ENCODE measurements at places on chromosomes 5 and 9. TPM values are rescaled to one million over a fixed set of nuclear protein-coding genes. Genes with fewer than 3 reads are reported as not detected.

IFNA17 gene
- not detected for total RNA-seq

TMOD1 gene
- total RNA-seq = 1.2 TPM

SAXO1 gene
- not detected for total RNA-seq

CD180 gene
- 32.6 TPM for total RNA-seq

PSMD5 gene
- total RNA-seq = 38.9 TPM

CBY3 gene
- not detected for total RNA-seq

GRCh38 chr5:2960294-2960693 lies 208.8 kb upstream of the IRX2 start:
- no peak overlapping the region for H3K4me3 ChIP-seq
- no peaks in the 10 kb centered on the region for H3K36me3 ChIP-seq
- H3K27me3 ChIP-seq = no peaks in the 10 kb centered on the region
- no peaks in the 10 kb centered on the region for H3K4me1 ChIP-seq
- H3K27ac ChIP-seq = no peak overlapping the region
- DNase-seq = no peak

GRCh38 chr5:150655221-150655620 lies 5.8 kb upstream of the MYOZ3 start:
- no peak overlapping the region for H3K4me3 ChIP-seq
- no peaks in the 10 kb centered on the region for H3K27me3 ChIP-seq
- H3K36me3 ChIP-seq = peaks cover 2% of the 10 kb centered on the region
- H3K4me1 ChIP-seq = peaks cover 16% of the 10 kb centered on the region
- DNase-seq = no peak
- H3K27ac ChIP-seq = no peak overlapping the region

DNA sequence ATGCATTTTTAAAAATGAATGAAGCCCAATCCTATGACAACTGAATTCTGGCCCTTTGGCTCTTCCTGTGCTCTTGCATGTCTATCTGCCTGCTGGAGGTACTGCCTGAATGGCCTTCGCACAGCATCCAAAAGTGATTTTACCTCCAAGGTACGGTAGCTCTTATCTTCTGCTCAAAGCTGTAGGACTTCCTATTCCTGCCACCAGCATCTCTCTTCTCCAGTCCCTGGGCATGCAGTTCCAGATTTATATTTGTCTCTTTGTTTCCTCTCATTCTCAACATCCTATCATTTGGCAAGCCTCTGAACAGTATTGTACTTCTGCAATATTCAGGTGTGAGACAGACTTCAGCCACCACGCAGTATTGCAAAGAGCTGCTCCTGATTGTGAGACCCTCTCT lies 43.7 kb upstream of the SH3GL2 start:
- DNase-seq = no peak
- no peaks in the 10 kb centered on the region for H3K36me3 ChIP-seq

DNA sequence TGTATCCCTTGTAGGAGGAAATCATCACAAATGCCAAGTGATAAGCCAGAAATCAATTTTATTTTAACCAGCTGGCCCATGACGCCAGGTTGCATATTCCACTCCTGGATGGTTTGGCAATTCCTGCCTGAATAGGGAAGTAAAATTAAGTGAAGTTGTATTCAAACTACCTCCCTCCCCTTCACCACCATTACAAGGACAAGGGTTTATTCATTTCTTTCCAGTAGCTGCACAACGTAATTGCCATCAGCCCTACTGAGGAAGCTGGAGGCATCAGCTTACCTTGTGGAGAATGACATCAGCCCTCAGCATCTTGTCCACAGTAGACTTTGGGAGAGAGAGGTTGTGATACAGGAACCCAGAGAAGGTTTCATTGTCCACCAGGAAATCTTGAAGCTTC lies 66.6 kb downstream of the ABCA1 start:
- no peaks in the 10 kb centered on the region for H3K27me3 ChIP-seq
- no peak for DNase-seq
- H3K27ac ChIP-seq = no peak overlapping the region
- H3K4me1 ChIP-seq = peaks cover 41% of the 10 kb centered on the region
- H3K36me3 ChIP-seq = peaks cover 35% of the 10 kb centered on the region
- no peak overlapping the region for H3K4me3 ChIP-seq

GRCh38 chr5:115274584-115274983 lies 11.9 kb upstream of the PGGT1B start:
- H3K4me3 ChIP-seq = no peak overlapping the region
- H3K4me1 ChIP-seq = peaks cover 45% of the 10 kb centered on the region
- H3K27ac ChIP-seq = peak overlapping the region; percentile 69
- peaks cover 2% of the 10 kb centered on the region for H3K36me3 ChIP-seq
